ENCODE measurements at places on chromosomes 7 and 10.

- DNase-seq: no peak
Measured at GRCh38 chr7:72336382-72336631, 75.8 kb downstream of the CALN1 start.

GRCh38 chr7:100835903-100836811 is 8.8 kb upstream of the EPHB4 start:
- DNase-seq: no peak

DNA sequence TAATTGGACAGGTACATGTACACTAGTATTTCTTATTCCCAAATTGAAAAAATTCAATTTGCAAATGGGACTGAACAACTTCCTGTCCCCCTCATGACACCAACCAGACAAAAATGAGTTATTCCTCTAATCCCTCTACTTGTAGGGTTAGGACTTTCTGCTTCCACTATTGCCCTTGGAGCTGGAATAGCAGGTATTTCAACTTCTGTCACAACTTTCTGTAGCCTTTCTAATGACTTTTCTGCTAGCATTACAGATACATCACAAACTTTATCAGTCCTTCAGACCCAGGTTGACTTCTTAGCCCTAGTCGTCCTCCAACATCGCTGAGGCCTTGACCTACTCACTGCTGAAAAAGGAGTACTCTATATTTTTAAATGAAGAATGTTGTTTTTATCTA is 6.4 kb downstream of the CYP3A7 start:
- no peak for DNase-seq

GRCh38 chr10:42970451-42971250 is 106.2 kb upstream of the RET start:
- no peak for DNase-seq

DNA sequence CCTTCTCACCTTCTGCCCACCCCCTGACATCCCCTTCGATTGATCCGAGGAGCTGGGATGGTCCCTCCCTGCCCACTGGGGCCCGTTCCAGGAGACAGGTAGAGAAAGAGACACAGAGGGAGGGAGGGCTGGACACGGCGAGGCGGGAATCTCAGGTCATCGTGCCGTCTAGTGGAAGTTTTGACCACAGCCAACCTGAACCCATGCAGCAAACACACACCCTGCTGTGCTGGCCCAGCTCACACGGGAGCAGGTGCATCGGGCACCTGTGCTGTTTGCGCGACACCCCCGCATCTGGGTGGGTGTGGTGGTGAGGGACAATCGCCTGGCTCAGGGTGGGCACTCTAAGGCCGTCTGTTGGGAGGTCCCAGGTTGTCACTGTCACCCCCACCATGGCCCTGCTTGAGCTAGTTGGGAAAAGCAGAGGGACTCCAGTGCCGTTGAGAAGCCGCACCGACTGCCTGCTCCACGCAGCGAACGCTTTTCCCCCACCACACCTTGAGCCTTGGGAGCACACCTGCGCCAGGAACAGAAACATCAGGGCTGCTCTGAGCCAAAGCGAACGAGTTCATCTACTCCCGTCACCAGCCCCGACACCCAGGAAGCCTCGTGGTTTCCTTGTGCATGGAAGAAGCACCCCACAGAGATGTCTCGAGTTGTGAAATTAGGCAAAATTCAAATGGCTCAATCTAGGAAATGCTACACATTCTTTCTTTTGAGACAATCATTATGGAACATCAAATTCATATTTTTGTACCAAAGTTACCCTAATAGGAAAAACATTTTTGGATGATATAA is 285.8 kb downstream of the DNAJB6 start:
- DNase-seq: no peak

- no peak for DNase-seq
Measured at GRCh38 chr10:69466689-69467088, 15.4 kb downstream of the TSPAN15 start.

DNA sequence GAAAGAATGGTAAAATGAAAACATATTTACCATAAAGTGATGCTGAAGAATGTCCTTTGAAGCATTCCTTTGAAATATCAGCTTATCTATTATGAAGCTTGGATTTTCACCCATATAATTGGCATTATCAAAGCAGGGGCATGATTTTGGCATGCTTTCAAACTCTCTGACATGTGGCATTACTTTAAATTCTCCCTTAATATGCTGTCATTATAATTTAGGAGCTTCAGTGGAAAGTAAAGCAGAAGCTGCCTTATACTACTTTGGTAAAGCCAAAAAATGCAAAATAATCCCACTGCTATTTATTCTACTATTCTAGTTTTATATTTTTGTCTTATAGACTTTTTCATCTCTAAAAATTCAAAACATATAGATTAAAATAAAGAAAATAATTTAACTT is 28.0 kb upstream of the HIBADH start:
- no peak for DNase-seq

- no peak for DNase-seq
Measured at GRCh38 chr10:91360461-91360860, 49.7 kb upstream of the HECTD2 start.

GRCh38 chr10:107767185-107767584 is 602.7 kb upstream of the SORCS1 start:
- DNase-seq: no peak

GRCh38 chr7:122018032-122018431 is 126.0 kb downstream of the AASS start:
- DNase-seq: no peak

GRCh38 chr10:27622596-27622995 is 118.5 kb downstream of the RAB18 start:
- DNase-seq: no peak

DNA sequence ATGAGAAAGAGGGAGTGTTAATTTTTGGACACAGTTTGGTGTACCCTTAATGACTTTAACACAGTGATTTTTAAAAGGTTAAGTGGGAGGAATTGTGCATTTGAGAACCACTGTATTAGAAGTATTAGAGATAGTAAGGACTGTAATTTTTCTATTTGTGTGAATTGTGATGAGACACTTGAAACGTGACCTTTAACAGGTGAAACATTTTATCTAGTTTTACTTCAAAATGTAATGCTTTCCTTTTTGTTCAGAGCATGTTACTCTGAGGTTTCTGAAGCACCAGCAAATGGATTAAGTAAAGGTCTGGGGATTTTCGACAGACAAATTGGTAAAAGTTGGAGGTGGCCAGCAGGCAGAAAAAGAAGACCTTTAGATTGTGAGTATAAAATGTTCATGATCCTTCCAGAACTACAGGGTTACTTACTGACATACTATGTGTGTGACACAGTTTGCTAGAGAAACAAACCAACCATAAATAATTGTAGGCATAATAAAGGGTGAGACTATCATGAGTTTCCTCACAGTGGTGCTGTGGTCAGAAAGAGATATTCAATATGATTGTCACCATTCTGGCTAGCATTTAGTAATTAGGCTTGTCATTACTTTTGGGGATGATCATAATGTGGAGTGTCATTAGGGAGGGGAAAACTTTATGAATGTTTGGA is 26.1 kb downstream of the LCOR start:
- no peak for DNase-seq

- DNase-seq: no peak
Measured at GRCh38 chr10:120984221-120984620, 133.1 kb downstream of the WDR11 start.

- DNase-seq: no peak
Measured at GRCh38 chr10:119031496-119032059, 2.1 kb downstream of the NANOS1 start.

- DNase-seq: no peak
Measured at GRCh38 chr10:101723176-101723575, 28.2 kb upstream of the FBXW4 start.

All from AG09319 (cell line).